AG09309 (cell line): ENCODE measurements at places on chromosomes 4 and X.
A peak's percentile ranks its signal among the peaks of the same experiment; 100 is the strongest.

DNA sequence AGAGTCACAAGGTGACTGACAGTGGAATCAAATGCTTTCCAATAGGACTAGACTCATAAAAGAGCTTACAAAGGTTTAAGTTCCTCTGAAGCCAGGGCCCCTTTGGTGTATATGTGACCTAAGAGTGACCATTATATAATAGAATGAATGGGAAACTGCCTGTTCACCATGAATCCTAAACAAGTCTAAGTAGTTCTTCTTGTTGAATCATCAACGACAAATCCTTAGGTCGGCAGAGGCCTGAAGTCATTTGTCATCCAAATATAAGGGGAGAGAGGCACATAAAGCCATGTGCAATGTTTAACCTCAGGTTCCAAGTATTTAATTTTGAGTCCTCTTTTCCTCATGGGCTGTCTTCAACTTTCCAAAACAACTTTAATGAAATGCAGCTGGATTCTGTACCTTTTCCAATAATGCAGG is 122.4 kb downstream of the RASL11B start:
- no peak for DNase-seq

GRCh38 chr4:141548791-141549190 is 87.6 kb upstream of the IL15 start:
- no peak for DNase-seq

DNA sequence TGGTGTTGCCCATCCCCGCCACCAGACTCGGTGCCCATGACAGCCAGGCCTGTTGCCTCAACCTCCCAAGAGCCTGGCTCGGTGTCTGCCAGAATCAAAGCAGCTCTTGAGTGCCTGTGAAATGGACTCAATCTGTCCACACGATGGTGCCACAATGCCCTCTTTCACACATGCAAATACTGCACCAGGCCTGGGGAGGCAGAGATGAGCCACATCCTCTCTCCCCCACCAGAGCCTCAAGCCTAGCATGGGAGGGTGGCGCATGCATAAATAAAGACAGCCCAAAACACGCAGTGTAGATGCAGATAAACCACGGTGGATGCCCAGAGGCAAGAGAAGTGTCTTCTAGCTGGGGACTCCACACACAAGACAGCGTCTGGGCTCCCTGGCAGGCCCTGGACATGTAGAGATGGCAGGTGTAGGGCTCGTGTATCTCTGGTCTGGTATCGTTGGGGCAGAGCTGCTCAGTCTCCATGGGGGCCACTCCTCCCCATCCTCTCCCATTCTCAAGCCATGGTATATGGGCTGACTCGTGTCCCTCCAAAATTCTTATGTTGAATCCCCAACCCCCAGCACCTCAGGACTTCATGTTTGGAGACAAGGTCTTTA is 65.6 kb downstream of the JAKMIP1 start:
- no peak for DNase-seq

DNA sequence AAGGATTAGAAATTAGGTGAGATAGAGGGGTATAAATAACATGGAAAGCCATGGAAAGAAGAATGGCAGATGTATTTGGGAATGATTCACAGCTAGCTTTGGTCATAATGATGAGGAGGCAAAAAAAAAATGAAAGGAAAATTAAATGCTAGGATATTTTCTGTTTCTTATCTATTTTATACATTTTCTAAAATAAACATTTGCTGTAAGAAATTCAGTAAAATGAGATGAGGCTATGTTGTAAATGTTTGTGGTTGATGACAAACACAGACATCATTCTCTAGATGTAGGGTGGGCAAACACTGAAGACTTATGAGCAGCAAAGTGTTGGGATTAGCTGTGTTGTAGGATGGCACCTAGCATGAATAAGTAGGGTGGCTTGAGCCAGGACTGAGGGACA is 407.1 kb downstream of the IL15 start:
- DNase-seq = peak; percentile 41

DNA sequence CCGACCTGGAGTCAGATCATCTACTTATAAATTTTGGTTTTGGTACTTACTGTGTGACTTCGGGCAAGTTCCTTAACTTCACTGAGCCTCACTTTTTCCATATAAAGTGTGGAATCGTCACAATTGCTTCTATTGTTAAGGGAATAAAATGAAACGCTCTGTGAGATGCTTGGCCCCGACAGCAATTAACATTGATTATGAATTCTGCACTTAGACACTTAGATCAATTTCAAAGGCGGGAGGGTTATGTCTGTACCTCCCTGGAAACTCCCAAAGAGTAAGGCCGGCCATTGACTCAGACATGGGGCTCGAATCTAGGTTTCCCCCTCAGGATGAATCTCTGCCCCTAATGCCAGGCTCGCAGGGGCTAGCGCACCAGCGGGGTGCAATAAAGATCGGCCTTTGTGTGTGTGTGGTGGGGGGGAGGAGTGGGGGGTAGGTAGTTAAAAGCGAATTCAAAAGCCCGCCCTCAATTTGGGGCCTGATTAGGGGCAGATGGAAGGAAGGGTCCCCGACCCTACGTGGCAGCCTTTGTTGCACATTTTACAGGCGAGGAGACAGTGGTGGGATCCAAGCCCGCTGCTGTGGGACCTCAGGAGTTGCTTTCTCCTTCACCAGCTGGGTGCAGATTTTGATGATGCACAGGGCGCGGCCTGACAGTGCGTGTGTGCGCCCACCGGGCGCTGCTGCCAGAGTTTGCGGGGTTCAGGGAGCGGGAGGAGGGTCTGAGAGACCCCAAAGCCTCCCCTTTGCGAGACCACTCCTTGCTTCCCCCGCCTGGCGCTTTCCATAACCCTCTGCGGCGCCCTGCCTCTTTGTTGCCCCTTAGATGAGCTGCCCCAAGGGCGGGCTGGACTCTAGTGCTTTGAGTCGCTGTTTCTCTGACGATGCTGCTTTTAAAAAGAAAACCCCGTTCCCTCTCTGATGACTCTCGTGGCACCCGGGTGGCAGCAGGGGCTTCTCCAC is 9.6 kb downstream of the MSX1 start:
- no peak for DNase-seq
